ENCODE measurements at places on chromosomes 1 and 21.
A peak's percentile ranks its signal among the peaks of the same experiment; 100 is the strongest.

GRCh38 chr21:38032082-38032801 is 116.0 kb upstream of the KCNJ6 start:
- H3K4me3 ChIP-seq, result no peak overlapping the region
- no peak for DNase-seq
- no peaks in the 10 kb centered on the region for H3K36me3 ChIP-seq
- no peaks in the 10 kb centered on the region for H3K4me1 ChIP-seq
- H3K27me3 ChIP-seq, result no peaks in the 10 kb centered on the region

- H3K27me3 ChIP-seq, result no peaks in the 10 kb centered on the region
- no peak for DNase-seq
- H3K4me3 ChIP-seq, result no peak overlapping the region
- H3K27ac ChIP-seq, result no peak overlapping the region
- H3K36me3 ChIP-seq, result no peaks in the 10 kb centered on the region
- H3K4me1 ChIP-seq, result no peaks in the 10 kb centered on the region
These were observed 52.0 kb upstream of the IVNS1ABP start for GRCh38 chr1:185368913-185369491.

- H3K36me3 ChIP-seq, result no peaks in the 10 kb centered on the region
- DNase-seq, result no peak
- no peaks in the 10 kb centered on the region for H3K27me3 ChIP-seq
- no peaks in the 10 kb centered on the region for H3K4me1 ChIP-seq
- H3K4me3 ChIP-seq, result no peak overlapping the region
These were observed 18.7 kb upstream of the SLAMF1 start for GRCh38 chr1:160665330-160666078.

DNA sequence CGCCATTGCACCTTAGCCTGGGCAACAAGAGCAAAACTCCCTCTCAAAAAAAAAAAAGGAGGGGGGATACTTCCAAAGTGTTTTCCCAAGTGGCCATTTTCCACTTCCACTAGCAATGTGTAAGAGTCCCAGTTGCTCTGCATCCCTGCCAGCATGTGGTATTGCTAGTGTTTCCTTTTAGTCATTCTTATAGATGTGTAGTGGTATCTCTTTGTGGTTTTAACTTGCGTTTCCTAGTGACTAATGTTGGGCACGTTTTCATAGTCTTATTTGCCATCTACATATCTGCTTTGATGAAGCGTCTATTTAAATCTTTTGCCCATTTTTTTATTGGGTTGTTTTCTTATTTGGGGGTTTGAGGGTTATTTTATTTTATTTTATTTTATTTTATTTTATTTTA is 31.1 kb downstream of the INAVA start:
- DNase-seq, result no peak
- H3K36me3 ChIP-seq, result no peaks in the 10 kb centered on the region
- H3K4me1 ChIP-seq, result no peaks in the 10 kb centered on the region
- no peak overlapping the region for H3K4me3 ChIP-seq
- H3K27me3 ChIP-seq, result no peaks in the 10 kb centered on the region

- H3K27me3 ChIP-seq, result no peaks in the 10 kb centered on the region
- no peak for DNase-seq
- H3K27ac ChIP-seq, result no peak overlapping the region
- H3K36me3 ChIP-seq, result no peaks in the 10 kb centered on the region
These were observed 210.2 kb downstream of the APP start for GRCh38 chr21:25960402-25960801.

- H3K4me1 ChIP-seq, result peaks cover 4% of the 10 kb centered on the region
- no peaks in the 10 kb centered on the region for H3K36me3 ChIP-seq
- H3K27me3 ChIP-seq, result no peaks in the 10 kb centered on the region
- peak; percentile 70 for DNase-seq
These were observed 1.1 kb upstream of the CIART start for GRCh38 chr1:150281221-150281757.

GRCh38 chr1:181090641-181091126 is 2.2 kb downstream of the IER5 start:
- H3K27ac ChIP-seq, result no peak overlapping the region
- no peaks in the 10 kb centered on the region for H3K36me3 ChIP-seq
- H3K27me3 ChIP-seq, result no peaks in the 10 kb centered on the region
- H3K4me3 ChIP-seq, result peak overlapping the region; percentile 94
- no peak for DNase-seq
